WTC11 (cell line): ENCODE measurements at places on chromosomes 7 and 10.
A peak's percentile ranks its signal among the peaks of the same experiment; 100 is the strongest.

- no peak for DNase-seq
Observed at GRCh38 chr7:92413550-92413949, 33.7 kb upstream of the GATAD1 start.

DNA sequence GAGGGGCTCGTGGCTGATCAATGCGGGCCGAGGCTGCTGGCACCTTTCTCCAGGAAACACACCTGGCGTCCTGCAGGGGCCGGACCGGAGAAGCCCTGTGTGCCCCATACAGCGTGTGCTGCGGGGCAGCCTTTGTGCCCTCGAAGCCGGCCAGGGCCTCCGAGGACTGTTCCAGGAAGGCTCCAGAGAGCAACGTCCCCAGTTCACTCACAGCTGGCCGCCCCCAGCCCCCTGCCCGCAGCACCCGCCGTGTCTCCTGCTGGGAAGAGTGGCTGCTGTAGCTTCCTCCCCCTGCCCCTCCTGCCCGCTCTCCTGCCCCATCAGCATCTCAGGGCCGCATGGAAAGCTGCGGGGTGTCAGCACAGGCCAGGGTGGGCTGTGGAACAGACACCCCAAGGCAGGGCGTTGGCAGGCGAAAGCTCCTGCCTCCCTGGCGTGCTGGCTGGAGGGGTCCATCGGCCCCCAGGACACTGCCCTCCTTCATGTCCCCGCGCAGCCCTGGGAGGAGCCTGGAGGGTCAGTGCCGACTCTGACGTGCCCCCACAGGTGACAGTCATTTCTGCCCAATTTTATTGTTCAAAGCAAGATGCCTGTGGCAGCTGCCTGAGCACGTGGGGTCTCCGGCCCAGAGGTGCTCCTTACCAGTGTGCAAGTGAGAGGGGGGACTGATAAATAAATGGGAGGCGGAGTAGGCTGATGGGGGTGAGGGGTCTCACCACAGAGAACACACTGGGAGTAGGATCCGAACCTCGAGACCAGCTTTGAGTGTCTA, 95.8 kb upstream of the DIP2C start:
- no peak for DNase-seq

DNA sequence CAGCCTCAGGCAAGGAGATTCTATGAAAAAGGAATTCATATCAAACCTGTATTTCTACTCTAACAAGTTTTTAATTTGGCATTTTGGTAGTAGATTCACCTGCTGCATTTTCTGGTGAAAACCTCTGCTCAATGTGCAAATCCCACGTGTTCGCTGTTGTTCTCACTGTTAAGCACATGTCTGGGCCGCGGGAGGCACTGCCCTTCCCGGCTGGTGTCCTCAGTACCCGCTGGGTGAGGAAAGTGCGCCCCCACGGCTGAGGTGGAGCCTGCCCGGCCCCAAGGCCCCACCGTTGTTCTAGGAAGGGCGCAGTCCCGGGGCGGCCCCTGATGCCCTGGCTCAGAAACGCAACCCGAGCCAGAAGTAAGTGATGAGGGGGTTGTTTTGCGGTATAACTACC, 193.4 kb upstream of the VWC2 start:
- peak; percentile 67 for DNase-seq

- peak; percentile 76 for DNase-seq
Observed at GRCh38 chr10:21020545-21020944, 123.4 kb upstream of the NEBL start.

GRCh38 chr10:13399236-13399635, 51.1 kb upstream of the SEPHS1 start:
- no peak for DNase-seq

GRCh38 chr10:86411281-86411841, 44.8 kb upstream of the GRID1 start:
- no peak for DNase-seq

- no peak for DNase-seq
Observed at GRCh38 chr10:13792006-13792405, 205.2 kb downstream of the PRPF18 start.

DNA sequence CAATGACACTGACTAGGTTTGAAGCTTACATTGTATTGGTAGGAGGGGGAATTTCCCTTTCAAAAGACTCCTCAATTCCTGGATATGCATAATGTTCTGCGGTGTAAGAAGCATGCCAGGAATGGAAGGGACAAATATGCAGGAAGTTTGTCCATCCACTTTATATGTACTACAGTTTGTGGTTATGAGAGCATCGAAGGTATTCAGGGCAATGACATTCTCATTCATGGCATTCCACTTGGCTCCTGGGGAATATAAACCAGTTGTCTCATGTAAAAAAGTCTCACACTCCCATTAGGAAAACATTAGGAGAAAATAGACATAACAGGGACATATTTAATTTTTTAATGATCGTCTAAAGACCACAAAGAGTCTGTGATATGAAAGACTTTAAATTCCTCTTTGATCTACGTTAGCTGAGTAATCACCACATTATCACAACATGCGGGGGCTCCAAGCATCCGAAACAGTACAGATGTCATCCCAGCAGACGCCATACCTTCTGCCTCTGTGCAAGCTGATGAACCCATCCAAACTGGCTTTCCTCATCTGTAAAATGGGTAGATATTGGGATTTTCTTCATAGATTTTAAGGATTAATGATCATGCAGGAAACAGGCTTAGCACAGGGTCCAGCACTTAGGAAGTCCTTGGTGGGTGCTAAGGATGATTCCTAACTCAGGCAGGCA, 675.3 kb downstream of the INHBA start:
- no peak for DNase-seq

DNA sequence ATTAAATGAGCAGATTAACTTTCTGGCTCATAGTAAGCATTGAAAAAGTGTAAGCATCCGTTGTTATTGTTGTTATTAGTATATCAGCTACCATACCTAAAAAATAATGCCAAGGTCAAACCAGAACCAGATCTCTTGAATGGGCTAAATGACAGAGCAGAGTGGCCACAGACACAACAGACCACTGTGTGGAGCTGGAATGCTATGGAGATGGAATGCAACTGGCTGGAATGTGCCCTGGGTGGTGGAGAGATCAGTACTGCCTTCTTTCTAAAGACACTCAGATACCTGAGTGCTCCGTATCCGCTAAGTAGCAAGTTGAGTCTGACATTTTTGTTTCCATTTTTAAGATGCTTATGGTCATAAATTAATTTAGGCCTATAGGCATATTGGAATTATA, 20.5 kb upstream of the DNAJB12 start:
- DNase-seq, result peak; percentile 33

DNA sequence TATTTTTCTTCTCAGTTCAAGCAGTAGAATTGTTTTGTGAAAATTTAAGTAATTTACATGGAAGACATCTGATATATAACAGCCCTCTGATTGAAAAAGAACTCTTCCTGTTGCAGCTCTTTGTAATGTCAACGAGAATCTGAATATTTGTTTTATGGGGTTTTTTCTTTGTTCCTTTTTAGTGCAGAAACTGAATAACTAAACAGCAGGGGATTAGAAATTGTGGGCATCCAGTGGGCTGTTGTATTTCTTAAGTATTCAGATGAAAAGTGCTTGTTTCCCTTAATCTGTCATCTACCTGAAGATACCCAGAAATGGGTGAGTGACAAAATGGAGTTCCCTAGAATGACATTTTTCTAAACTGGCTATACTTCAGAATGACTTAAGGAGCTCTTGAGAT, 7.4 kb downstream of the ARL4A start:
- no peak for DNase-seq

GRCh38 chr7:17298840-17299482, 509 bp downstream of the AHR start:
- peak; percentile 66 for DNase-seq

GRCh38 chr10:63008491-63008890, 124.6 kb upstream of the NRBF2 start:
- DNase-seq, result no peak

DNA sequence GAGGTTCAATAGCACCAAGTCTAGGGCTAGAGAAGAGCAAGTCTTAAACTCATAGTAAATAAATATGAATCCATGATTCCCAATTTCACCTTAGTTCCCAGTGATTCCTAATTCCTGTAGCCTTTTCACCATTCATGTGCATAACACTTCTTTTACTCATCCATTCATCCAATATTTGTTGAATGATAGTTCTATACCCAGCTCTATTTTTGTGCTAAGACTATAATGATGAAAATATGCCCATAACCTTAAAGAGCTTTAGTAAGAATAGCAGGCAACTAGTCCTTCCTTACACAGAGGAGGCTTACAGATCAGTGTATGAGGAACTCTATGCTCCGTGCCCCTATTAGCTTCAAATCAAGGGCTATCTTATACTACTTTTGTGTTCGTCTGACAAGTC, 280.2 kb upstream of the CHRM2 start:
- DNase-seq, result no peak

DNA sequence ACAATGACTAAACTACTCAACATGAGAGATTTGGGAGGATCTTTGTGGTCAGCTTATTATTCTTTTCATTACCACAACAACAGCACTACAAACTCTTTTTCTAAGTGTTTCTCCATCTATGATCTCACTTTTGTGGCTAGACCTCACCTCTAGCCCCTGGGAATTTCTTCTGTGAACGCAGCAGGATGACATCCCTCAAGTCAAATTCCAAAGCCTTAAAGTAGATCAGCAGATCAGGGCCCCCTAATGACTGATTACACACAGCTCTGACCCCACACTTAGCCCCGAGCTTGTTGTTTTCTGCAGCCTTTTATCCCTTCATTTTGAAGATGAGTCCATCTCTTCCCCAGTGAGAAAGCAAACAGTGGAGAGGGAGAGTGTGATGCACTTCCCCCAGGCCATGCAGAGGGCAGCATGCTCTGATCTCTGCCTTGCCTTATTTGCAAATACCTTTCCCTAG, 27.3 kb downstream of the TFAM start:
- peak; percentile 26 for DNase-seq

- DNase-seq, result no peak
Observed at GRCh38 chr7:70032649-70033048, 434.4 kb downstream of the AUTS2 start.

GRCh38 chr10:525565-526315, 163.7 kb downstream of the DIP2C start:
- DNase-seq, result no peak

DNA sequence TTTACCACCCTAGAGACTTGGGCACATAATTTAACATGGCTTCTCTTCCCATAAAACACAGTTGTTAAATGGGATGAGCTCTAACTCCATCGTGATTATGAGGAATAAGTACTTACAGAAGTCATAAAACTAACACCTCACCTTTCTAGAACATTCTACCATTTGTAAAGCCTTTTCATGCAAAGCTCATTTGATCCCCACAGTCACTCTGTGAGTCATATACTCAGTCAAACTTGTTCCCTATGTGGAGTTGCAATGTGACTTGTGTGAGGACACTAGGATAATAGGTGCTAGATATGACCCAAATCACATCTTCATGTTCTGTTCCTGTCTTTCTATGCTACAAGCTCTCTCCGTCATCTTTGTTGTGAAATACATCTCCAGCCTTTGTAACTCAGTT, 371.7 kb downstream of the WDR11 start:
- DNase-seq, result no peak

- DNase-seq, result no peak
Observed at GRCh38 chr10:42930516-42931192, 146.2 kb upstream of the RET start.

DNA sequence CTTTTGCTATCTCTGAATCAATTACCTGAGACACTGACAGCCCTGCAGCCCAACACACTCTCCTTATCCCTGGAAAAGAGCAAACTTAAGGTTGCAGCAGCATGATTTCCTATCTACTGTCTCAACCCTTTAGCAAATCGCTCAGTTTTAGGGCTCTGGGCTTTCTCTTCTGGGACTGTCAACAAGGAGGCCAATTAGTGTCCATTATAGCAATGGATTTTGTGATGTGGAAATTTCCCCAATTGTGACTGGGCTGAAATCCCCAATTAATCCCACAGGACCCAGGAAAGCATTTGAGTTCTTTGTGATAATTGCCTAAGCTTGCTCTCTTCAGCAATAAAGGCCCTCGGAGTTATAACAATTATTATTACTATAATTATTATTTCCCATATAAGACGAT, 197.0 kb downstream of the ZNF438 start:
- no peak for DNase-seq

- no peak for DNase-seq
Observed at GRCh38 chr7:93835702-93836101, 54.9 kb downstream of the TFPI2 start.

- DNase-seq, result peak; percentile 84
Observed at GRCh38 chr10:70493660-70494234, 15.2 kb downstream of the PALD1 start.

DNA sequence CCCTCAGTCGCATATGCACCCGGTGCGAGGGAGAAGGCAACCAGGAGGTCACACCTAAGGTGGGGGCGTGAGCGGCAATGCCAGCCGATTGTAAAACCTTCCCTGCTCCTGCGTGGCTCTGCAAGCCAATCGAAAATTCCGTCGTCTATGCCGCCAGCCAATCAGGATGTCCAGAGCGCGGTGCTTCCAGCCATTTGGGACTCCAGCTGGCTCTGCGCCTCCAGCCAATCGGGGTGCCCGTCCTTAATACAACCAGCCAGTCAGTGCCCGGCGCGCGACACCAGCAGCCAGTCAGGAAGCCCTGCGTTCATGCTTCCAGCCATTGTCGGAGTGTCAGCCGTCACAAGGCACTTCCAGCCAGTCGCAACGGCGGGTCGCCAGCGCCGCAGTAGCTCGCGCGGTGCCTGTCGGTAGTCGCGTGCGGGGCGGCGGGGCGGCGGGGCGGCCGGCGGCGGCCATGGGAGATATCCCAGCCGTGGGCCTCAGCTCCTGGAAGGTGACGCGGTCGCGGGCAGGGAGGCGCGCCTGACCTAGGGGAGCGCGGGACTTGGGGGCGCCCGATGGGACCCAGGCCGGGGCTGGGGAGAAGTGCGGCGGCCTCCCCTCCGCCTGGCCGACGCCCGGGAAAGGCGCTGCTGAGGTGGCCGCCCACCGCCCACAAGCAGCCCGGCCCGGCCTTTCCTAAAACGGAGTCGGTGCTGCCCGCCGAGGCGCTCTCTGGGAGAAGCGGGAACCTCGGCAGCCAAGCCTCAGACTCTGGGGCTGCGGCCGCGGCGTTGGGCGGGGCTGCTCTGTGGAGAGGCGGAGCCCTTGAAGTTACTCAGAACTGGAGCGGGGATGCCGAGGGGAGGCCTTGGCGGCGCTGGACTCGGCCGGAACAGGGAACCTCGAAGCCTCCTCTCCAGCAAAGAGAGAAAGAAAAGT, at the start of gene AKR1E2:
Gene AKR1E2, plus strand, starts transcription at position 340 of the 924 bp plus-strand sequence. Its CDS starts 118 bp downstream, at position 458.
- peak; percentile 82 for DNase-seq

DNA sequence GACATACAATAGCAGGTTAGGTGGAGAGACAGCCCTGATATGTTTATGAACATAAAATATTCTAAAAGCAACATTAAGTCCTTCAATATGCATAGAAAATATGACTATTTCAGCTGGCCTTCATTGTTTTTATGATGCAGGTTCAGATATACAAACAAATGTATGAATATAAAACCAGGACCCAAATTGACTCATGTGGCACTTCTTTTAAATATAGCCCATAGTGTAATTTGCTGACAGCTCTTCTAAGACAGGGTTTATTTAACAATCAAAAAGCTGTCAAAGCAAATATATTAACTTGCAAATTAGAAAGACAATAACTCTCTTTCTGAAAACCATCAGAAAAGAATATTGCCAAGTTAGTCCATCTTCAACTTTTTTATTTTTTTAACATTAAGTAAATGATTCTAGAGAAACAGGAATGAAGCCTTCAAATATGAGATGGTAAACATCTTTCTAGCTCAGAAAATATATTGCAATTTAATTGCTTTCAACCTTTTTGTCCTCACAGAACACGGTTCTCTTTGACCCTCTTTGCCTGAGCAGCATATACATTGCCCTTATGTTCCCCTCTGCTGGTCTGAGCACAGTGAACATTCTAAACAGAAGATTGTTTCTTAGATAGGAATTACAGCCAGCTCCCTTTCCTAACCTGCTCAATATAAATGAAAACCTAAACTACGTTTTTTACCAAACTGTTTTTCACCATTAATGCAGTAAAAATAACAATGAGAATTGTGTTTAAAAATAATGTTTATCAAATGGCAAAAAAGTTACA, 82.8 kb downstream of the CACNA2D1 start:
- no peak for DNase-seq
